ENCODE measurements at places on chromosomes 2 and 18.
A peak's percentile ranks its signal among the peaks of the same experiment; 100 is the strongest.

- DNase-seq = no peak
Measured at GRCh38 chr18:73156117-73156516, 288.3 kb upstream of the NETO1 start.

DNA sequence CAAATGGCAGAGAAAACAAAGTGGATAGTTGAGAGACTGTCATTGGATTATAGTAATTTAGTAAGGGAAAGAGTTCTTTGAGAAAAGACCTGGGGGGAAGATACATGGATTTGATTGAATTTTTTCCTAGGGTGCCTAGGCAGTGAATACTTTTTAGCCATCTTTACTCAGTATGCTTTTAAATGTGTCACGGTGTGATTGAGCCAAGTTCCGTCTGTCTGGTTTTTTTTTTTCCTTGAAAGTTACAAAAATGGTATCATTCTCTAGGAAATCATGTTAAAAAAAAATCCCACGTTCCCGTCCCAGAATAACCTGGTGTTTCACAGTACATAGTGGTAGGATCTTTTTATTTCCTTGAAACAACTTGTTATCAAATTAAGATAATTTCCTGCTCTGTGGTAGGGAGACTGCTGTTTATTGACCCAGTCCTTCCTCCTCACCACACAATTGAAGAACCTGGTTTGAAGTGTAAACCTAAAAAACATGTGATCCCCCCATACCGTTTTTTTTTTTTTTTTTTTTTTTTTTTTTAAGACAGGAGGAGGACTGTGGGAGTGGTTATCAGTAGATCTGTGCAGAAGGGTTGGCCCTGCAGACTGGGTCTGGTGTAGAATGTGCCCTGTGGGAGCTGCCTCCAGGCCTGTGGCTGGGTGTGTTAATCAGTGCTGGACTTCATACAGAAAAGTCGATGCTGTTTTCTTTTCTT, 55.1 kb downstream of the DGKD start:
- no peak for DNase-seq

GRCh38 chr2:64092502-64092901, 51.7 kb downstream of the PELI1 start:
- DNase-seq = peak; percentile 31

DNA sequence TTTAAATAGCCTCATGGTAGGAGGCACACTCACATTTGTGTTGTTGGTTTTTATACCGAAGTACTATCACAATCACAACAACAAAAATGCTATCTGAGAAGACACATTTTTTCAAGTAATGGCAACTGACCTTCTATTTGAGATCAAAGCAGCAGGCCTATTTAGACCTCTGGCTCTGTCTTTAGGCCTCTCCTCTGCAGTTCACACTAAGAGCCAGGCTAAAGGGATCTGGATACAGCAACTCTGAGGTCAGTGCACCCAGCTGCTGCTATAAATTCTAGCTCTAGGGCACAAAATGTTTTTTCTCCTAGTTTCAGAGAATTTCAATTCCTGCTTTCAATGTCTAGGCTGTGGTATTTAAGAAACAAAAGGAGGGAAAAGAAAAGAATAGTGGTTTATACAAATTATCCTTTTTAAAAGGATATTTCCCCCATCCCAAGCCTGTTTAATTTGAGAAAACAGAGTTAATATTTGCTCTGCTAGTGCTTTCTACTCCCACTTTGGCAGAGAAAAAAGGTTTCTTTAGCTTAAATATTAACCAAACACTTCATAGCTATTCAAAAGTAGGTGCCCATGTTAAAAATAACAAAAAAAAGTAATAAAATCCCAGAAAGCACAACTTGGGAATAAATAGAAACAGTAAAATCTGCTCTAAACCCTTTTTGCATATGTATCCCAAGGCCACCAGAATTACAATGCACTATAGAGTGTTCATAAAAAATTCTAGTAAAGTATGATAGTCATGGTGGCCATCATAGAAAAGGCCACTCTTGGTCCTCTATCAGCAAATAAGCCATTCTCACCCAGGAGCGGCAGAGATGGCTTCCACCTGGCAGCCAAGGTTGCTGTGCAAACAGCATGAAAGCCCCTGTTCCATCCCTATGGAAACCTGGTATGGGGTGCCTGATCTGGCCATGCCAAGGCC, 293.6 kb upstream of the SESTD1 start:
- no peak for DNase-seq

DNA sequence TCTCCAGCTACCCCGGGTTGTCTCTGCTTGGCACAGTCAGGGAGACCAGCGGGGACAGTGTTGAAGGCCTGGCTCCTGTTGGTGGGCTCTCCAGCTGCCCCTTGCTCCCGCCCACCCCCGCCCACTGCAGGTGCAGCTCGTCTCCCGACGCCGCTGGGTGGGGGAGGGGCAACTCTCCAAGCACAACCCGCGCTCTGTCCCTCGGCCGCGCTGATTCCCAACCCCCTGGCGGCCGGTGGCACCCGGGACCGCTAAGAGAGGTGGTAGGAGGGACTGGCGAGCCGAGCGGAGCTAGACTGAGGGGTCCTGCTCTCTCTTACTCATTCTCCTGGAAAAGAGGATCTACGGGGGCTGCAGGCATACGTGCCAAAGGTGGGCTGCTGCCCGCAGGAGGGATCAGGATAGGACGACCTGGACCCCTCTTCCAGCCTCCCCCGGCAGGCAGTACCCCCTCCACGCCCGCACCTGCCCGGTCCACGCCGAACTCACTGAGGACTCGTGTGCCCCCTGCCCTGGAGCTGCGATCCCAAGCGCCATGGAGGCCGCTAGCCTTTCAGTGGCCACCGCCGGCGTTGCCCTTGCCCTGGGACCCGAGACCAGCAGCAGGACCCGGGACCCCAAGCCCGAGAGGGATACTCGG, 44.5 kb downstream of the DDX18 start:
- DNase-seq = peak; percentile 10

- no peak for DNase-seq
Measured at GRCh38 chr2:70965506-70965905, 12.9 kb upstream of the ANKRD53 start.

GRCh38 chr2:97737421-97738178, 24.2 kb downstream of the ZAP70 start:
- DNase-seq = no peak

DNA sequence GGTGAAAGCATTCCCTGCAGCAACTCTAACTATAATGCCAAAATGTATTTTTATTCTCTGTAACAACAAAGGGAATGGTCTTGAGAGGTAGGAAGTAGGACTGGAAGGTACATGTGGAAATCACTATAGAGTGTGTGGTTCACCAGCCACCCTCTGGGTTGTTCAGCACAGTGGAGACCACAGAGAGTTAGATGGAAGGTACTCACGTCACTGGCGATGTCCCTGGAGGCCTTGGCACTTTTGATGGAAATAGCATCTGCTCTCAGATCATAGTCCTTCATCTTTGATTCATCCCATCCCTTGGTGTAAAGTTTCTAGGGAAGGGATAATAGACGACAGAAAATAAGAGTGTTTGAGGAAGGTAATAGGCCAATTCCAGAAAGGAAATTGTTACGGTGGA, 124.0 kb downstream of the NEB start:
- DNase-seq = no peak

DNA sequence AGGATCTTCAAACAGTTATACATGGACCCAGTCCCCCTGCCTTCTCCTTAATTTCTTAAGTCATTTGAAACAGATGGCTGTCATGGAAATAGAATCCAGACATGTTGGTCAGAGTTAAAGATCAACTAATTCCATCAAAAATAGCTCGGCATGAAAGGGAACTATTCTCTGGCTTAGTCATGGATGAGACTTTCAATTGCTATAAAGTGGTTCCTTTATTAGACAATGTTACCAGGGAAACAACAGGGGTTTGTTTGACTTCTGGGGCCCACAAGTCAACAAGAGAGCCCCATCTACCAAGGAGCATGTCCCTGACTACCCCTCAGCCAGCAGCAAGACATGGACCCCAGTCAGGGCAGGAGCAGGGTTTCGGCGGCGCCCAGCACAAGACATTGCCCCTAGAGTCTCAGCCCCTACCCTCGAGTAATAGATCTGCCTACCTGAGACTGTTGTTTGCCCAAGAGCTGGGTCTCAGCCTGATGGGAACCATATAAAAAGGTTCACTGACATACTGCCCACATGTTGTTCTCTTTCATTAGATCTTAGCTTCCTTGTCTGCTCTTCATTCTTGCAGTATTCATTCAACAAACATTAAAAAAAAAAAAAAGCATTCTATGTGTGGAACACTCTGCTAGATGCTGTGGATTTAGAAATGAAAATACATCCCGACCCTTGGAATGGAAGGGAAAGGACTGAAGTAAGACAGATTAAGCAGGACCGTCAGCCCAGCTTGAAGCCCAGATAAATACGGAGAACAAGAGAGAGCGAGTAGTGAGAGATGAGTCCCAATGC, 4.6 kb downstream of the TTR start:
- no peak for DNase-seq

DNA sequence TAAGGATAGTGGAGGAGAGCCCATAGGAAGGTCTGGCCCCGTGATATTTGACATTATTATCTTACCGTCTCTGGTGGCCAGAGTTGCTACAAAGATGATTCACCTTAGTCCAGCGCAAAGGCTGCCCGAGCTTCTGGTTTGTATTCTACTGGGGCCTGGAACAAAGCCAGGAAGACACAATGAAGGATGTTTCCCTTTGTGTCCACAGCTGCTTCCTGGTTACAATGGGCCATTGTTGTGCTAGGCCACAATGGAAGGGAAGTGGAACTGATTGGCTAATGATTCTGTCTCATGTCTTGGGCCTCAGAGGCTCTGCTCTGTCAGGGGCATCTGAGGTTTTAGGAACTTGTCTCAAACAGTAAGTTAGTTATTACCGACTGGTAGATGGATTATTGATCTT, 132.2 kb downstream of the TDRD15 start:
- DNase-seq = peak; percentile 26

DNA sequence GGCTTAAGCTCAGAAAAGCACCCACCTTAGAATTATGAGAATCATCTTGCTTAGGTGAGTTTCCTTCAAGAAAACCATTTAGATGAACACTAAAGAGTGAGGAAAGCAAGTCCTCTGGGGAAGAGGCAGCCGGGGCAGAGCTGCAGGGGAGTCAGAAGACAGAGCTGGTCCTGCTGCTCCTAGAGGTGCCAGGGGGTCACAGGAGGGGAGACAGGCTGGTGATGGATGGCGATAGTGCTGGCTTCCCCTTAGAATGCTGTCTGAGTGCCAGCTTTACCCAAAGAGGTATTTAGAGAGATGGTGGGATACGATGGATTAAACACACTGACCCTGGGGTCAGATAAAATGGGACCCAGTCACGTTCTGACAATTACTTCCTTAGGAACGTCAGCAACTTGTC, 269.4 kb downstream of the TDRD15 start:
- no peak for DNase-seq

DNA sequence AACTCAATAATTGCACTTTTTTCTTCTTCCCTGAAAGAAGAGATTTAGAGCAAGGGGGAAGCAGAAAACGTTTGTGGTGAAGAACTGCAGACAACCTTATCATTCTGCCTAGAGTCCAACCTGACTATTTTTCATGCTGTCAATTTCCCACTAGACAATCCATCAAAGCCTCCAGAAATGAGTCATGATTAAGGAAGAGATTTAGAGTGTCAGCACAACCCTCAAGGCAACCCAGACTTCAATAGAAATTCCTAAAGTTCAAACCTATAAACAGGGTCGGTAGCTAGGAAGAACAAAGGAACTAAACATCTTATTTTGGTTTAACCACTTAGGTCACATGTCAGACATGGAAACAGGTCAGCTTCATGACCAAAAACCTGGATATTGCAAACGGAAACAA, 86.9 kb downstream of the SLC25A12 start:
- no peak for DNase-seq
